Stimulated activated CD4-positive, alpha-beta T cell treated with anti-CD3 and anti-CD28 coated beads, Interleukin-15, amount 100 ng/mL, for 48 hours (primary cell): ENCODE measurements at places on chromosomes 4 and X.

- DNase-seq: no peak
Measured at GRCh38 chr4:14234307-14234706, 606.8 kb upstream of the BOD1L1 start.

GRCh38 chr4:150145946-150146340, 67.7 kb downstream of the DCLK2 start:
- no peak for DNase-seq

- no peak for DNase-seq
Measured at GRCh38 chr4:182213004-182213403, 30.2 kb upstream of the TENM3 start.

DNA sequence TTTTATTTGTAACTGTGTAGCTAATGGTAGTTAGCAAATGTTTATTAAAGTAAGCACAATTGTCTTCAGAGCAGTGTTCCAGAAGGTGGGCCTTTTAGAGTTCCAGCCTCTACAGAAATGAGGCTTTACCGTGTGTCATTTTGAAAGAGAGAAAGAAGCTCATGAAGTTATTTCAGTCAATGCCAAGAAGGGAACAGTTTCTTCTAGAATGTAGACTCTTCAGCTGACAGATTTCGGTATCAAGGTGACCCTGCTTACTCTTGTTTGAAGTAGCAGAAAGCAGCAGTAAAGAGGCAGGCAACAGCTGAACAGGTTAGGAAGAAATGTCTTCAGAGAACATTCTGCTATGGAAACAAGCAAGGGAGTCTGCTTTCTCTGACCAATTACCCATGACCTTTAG, 93.6 kb downstream of the TASL start:
- DNase-seq: no peak

- no peak for DNase-seq
Measured at GRCh38 chrX:14056206-14056605, 26.5 kb upstream of the GEMIN8 start.

GRCh38 chr4:27024805-27025204, 164.2 kb downstream of the STIM2 start:
- DNase-seq: no peak

DNA sequence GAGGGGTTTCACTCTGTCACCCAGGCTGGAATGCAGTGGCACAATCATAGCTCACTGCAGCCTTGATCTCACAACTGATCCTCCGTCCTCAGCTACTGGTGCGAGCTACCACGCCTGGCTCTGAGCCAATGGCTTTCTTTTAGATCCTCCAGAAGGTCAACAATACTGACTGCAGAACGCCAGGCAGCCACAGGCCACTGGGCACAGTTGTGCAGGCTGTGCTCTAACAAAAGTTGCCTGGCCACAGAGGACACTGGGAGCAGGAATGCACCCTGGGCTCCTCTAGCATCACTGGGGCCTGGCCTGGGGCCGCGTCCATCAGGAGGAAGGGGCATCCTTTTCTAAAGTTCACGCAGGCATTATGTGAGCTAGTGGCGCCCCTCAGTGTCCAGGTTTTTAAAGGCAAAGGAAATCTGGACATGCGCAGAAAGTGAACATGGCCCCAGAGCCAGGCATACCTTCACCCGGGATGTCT, 14.9 kb upstream of the PORCN start:
- DNase-seq: no peak

DNA sequence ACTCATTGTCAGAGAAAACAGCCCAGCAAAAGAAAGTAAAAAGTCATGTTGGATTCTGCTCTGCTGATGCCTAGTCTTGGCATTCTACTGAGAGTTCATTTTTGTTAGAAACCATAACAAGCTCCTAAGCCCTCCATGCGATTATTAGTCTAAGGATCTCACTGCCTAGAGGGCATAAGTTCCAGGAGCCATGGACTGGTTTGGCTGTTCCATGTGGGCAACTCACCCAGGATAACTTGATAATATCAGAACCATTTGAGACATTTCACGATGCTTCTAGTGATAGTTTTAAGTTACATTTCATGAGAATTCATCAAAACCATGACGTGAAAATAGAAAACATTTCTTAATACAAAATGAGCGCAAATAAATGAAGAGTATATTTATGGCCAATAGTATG, 376.8 kb upstream of the GALNT7 start:
- no peak for DNase-seq

DNA sequence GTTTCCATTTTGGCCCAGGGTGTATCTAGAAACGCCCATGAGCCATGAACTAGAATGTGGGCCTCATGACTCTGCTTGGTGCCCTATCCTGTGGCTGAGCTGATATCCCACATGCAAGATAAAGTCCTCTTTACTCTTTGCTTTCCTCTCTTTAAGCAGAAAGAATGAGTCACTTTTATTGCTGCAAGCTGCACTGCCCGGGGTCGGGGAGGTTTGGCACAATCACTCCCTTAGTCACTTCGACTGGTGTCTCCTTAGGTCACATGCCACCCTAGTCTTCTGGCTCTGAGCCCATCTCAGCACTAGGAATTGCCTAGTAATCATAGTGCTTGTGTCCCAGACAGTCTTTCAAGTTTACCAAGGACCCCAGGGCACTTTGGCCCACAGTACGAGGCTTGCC, 75.1 kb upstream of the CXorf66 start:
- no peak for DNase-seq

DNA sequence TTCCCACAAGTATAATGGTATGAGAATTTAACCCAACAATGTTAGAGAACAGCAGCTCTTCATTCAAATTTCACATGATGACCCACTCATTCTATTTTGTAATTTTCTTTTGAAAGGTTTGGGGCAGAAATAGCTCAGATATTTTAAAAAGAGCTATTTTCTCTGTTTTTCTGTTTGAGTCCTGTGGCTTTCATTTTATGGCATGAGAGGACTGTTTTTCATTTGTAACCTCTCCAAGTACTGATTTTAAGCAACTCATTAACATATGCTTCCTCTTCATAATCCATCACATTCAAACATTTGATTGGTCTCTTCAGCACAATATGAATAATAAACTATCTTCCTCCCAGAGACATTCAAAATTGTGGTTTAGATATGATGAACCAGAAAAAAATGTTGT, 129.0 kb upstream of the TEX13A start:
- no peak for DNase-seq

DNA sequence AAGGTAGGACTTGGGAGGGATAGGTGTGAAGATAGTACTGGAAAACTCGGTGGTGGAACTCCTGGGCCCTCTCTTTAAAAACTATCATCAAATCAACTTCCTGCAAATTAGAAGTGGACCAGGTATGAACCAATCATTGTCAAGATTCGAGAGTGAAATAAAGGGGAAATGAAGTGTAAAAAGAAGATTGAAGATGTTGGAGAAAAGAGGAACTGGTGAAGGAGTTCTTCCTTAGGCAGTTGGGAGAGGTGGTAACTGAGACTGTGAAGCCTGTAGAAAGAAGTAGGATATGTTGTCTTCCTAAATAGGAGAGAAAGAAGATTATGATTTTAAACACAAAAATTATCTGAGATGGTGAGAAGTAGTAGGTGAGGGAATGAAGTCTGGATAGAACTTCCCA, 212.2 kb downstream of the PPP1R2C start:
- no peak for DNase-seq

GRCh38 chrX:19630776-19631707, 115.7 kb upstream of the MAP3K15 start:
- DNase-seq: no peak

- DNase-seq: no peak
Measured at GRCh38 chrX:45479835-45480422, 279.3 kb upstream of the DIPK2B start.

DNA sequence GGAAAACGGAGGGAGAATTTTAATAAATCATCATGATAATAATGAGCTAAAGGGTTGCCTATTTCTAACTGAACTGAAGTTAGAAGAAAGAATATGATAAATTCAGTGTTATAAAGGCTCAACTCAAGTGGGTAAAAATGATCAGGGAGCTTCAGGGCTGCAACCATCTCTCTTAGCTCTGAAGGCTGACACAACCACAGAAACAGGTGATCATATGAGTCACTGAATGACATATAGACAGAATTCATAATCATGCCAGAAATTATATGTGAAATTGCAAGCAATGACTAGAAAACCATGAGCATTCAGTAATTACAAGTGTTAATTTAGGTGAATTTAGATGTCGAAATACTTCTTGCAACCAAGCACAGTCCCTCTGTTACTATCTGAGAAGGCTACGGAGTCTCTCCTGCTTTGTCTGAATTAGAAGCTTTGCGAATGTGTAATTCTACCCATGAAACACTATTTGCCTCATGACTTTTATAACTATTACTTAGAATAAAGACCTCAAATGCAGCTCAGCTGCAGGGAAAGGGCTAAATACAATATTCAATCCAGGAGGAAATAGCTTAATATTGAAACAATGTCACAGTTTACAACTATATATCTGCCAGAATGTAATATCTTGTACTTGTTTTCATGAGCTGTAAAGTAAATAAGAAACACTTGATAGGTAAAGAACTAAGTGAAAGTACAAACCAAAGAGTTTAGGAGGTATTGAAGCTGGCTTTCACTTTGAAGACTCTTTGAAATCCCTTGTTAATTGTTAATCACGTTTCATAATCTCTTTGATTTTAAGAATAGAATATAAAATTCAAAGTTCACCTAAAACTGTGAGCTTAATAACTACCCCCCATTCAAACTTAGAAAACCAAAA, 1972.6 kb downstream of the ARAP2 start:
- DNase-seq: no peak

GRCh38 chrX:44400588-44400987, 57.1 kb upstream of the EFHC2 start:
- peak; percentile 20 for DNase-seq

- DNase-seq: no peak
Measured at GRCh38 chr4:83340692-83341343, 6.2 kb upstream of the HPSE start.

DNA sequence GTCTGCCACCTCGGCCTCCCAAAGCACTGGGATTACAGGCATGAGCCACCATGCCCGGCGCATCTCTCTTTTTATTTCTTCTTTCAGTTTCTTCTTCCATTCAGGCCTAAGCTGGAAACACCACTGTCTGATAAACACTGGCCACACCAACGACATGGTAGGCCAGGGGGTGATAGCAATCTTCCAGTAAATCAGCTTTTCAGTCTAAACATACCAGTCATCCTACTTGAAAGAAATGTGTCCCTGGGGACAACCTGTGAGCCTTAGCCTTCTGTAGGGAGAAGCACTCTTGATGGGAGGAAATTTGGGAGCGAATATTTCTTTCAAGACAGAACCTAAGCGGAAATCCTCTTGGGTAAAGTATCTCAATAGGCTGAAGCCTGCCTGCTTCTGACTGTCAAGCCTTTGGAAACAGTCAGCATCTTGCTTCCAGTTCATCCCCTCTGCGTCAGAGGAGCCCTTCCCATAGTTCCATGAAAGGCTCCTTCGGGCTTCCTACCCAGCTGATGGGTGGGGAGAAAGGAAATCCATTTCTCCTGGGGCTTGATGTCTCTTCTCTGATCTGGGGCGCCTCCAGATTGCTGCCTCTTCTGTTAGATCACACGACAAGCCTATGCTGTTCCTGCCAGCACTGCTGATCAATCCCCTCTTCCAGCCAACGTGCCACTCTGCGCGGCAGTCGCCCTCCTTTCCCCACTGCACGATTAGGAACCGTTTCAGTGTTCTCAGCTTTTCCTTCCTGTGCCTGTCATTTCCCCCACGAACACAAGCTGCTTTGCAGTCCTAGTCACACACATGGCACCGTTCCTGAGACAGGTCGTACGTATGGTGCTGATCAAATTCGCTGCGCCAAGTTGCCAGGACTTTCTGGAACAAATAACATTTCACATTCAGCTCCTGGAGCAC, 49.5 kb upstream of the CBR4 start:
- no peak for DNase-seq

DNA sequence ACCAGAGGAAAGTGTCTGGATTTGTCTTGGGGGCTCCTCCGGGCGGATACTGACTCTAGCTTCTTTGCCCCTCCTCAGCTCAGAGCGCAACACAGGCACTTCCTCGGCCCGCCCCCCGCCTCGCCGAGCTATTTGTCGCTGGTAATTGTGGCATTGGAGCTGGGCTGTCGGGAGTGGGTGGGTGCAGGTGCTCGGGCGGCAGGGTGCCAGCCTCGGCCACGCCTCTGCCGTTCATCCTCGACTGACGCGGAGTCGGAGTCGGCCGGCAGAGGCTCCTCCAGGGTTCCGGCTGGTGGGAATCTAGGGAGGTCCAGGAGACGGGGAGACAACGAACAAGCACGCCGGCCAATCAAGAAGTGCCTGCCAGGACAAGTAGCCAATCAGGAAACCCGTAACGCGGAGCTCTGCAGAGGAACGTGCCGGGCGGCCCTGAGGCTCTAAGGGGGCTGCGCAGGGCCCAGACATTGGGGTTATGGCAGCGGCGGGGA, 3.9 kb upstream of the SYN1 start:
- DNase-seq: no peak

GRCh38 chr4:80185787-80186548, 11.3 kb upstream of the PRDM8 start:
- DNase-seq: no peak

DNA sequence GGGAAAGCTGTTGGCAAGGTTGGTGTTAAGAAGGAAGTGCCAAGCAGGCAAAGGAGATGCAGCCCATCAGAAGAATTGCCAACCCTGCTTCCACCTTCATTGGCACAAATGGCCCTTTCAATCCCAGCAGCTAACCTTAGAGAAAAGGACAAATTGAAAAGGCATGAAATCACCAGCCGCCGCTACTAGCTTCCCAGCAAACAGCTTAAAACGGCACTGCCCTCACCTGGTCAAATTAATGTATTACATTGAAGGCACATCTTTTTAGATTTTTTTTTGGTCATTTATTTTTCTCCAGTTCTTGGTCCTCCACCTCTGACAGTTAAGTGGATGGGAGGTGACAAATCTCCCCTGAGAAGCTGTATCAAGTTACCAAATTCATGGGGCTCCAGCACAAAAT, 51.0 kb upstream of the NHSL2 start:
- peak; percentile 12 for DNase-seq

GRCh38 chrX:149074398-149074797, 430.7 kb downstream of the IDS start:
- peak; percentile 6 for DNase-seq

DNA sequence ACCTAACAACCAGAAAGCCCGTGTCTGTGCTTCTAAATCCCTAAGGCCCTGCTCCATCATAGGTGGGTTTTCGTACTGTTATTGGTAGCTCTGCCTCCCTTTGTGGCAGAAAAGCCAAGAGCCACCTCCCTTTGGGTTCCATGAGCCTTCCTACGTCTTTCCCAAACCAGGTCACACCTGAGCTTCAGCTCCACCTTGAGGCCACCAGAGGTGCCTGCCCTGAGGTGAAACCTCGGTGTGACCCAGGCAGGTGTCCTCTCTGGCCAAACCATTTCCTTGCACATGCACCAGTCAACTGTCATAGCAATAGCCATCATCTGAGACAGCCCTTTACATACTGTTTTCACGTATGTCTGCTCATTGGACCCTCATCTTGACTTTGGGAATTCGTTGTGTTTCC, 188.0 kb upstream of the RBPJ start:
- DNase-seq: no peak

DNA sequence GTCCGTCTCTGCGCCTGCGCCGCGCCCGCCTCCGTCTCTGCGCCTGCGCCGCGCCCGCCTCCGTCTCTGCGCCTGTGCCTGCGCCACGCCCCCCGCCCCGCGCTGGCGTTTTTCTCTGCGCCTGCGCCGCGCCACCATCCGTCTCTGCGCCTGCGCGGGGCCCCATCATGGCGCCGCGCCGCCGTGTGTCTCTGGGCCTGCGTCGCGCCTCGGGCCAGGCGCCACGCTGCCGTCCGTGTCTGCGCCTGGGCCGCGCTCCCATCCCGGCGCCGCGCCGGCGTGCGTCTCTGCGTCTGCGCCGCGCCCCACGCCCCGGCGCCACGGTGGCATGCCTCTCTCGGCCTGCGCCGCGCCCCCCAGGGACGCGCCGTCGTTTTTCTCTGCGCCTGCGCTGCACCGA, 51.8 kb upstream of the DUX4 start:
- no peak for DNase-seq

GRCh38 chrX:19626230-19626629, 110.9 kb upstream of the MAP3K15 start:
- no peak for DNase-seq
